Cardiac muscle cell (in vitro differentiated cells and primary cell): ENCODE measurements at places on chromosomes 12 and 14. TPM values are rescaled to one million over a fixed set of nuclear protein-coding genes. Genes with fewer than 3 reads are reported as not detected.

AKAP3 gene
- total RNA-seq = 13.2 and 20.8 TPM in 2 replicates

FIGNL2 gene
- total RNA-seq = 10.5 and 14.1 TPM in 2 replicates

- peaks cover 8% of the 10 kb centered on the region for H3K36me3 ChIP-seq
- H3K4me3 ChIP-seq = peak overlapping the region; percentile 98
- H3K4me1 ChIP-seq = peaks cover 35% of the 10 kb centered on the region
- no peak for DNase-seq
Observed at GRCh38 chr14:49892301-49892635, 614 bp upstream of the ARF6 start.

BDKRB2 gene
- 0.45 and 0.49 TPM in 2 replicates for total RNA-seq

- H3K4me1 ChIP-seq = no peaks in the 10 kb centered on the region
- no peak overlapping the region for H3K27ac ChIP-seq
- peaks cover 3% of the 10 kb centered on the region for H3K27me3 ChIP-seq
- no peaks in the 10 kb centered on the region for H3K36me3 ChIP-seq
- H3K4me3 ChIP-seq = no peak overlapping the region
- DNase-seq = no peak
Observed at GRCh38 chr12:3728686-3729085, 24.2 kb downstream of the CRACR2A start.

DNA sequence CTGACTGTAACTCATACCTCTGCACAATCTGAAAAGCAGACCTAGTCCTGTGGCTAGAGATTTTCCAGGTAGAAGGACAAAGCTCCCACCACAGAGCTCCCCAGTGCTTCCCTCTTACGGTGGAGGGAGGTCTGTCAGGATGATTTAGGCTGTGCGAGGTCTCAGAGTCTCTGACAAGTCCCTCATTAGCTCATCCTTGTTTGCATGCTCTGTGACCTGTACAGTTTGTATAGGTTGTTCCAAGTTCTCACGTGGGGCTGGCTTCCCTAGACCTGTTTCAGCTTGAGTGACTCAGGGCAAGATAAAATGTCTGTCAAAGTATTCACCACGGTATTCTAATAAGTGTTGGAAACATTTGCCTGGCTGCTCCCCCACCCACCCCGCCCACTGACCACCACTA lies 34.8 kb downstream of the ASCL1 start:
- no peak overlapping the region for H3K4me3 ChIP-seq
- H3K4me1 ChIP-seq = no peaks in the 10 kb centered on the region
- no peak overlapping the region for H3K27ac ChIP-seq
- H3K27me3 ChIP-seq = peaks cover 4% of the 10 kb centered on the region
- no peak for DNase-seq

SERPINA1 gene
- 0.69 TPM in 1 of 2 replicates, not detected in the other for total RNA-seq

- no peak for DNase-seq
- H3K36me3 ChIP-seq = no peaks in the 10 kb centered on the region
- no peak overlapping the region for H3K4me3 ChIP-seq
- no peaks in the 10 kb centered on the region for H3K4me1 ChIP-seq
- no peak overlapping the region for H3K27ac ChIP-seq
Observed at GRCh38 chr12:78121969-78122610, 291.4 kb downstream of the NAV3 start.

GRCh38 chr12:95790033-95790916 lies at the start of gene NTN4:
Gene NTN4 (minus strand): TSS chr12:95790764. CDS start chr12:95790309, 455 bp downstream.
- H3K27ac ChIP-seq = no peak within 1 kb of the TSS
- H3K27me3 ChIP-seq = peaks cover 98% of the 10 kb centered on the region
- H3K36me3 ChIP-seq = no peaks in the 10 kb centered on the region

- peaks cover 100% of the 10 kb centered on the region for H3K27me3 ChIP-seq
- H3K36me3 ChIP-seq = no peaks in the 10 kb centered on the region
- H3K27ac ChIP-seq = no peak overlapping the region
Observed at GRCh38 chr14:60506985-60507829, 1.7 kb upstream of the SIX6 start.

DNA sequence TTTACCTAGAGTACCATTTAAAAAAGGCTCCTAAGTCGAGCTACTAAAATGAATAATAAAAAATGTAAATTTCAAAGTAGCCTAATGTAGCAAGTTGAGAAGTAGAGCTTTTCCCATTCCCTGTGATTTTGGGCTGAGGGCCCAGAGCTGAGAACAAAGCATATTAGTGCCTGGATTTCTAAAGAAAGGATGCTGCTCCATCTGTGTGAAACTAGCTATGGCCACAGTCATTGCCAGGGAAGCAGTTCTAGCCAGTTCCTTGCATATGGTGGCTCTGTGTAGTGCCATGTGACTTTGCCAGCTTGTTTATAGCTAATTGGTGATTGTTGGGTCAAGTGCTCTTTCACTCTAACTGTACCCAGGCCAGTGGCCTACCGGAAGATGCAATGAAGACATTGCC lies 20.4 kb upstream of the FBXO33 start:
- no peaks in the 10 kb centered on the region for H3K27me3 ChIP-seq
- H3K36me3 ChIP-seq = no peaks in the 10 kb centered on the region
- H3K27ac ChIP-seq = no peak overlapping the region
- peaks cover 37% of the 10 kb centered on the region for H3K4me1 ChIP-seq

GRCh38 chr14:55869397-55870049 lies 248.7 kb upstream of the PELI2 start:
- no peak overlapping the region for H3K4me3 ChIP-seq
- no peak overlapping the region for H3K27ac ChIP-seq
- no peaks in the 10 kb centered on the region for H3K36me3 ChIP-seq
- no peaks in the 10 kb centered on the region for H3K27me3 ChIP-seq

DLK1 gene
- 24.0 and 28.8 TPM in 2 replicates for total RNA-seq

PMEL gene
- 9.0 and 11.3 TPM in 2 replicates for total RNA-seq

- no peak overlapping the region for H3K4me3 ChIP-seq
- DNase-seq = no peak
- H3K4me1 ChIP-seq = no peaks in the 10 kb centered on the region
- H3K36me3 ChIP-seq = no peaks in the 10 kb centered on the region
- H3K27ac ChIP-seq = no peak overlapping the region
Observed at GRCh38 chr14:104132981-104133380, 5.4 kb upstream of the KIF26A start.

DNA sequence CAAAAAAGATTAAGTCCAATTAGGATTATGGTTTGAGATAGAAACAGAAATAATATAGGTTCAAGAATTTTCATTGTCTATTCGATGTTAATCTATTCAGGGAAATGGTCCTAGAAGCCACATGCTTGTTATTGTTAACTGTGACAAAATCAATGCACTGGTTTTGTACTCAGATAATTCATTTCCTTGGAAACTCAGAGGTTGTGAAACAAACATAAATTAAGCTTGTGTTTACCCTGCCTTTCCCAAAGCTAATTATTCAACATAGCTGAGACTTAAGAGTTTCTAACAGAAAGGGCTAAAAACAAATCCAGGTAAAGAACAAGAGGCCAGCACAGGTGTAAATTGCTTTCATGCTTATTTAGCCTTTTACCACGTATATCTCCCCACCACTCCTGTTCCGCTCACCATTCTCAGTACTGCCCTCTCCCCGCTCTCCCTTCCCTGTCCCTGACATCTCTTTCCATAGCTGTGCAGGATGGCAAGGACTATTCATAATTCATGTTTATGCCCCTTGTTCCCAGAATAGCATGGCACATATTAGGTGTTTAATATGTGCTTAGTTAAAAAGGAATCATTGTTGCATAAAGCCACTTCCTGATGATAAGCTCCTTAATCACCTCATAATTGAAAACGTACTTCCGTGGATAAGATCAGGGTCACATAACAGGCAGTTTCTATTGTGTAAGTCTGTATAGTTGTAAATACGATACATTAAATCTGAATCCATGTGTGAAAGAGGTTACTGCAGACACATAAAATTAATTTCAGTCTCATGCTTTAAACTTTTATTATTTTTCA lies 131.8 kb upstream of the USP15 start:
- no peak for DNase-seq
- H3K27me3 ChIP-seq = no peaks in the 10 kb centered on the region
- H3K27ac ChIP-seq = no peak overlapping the region

DNA sequence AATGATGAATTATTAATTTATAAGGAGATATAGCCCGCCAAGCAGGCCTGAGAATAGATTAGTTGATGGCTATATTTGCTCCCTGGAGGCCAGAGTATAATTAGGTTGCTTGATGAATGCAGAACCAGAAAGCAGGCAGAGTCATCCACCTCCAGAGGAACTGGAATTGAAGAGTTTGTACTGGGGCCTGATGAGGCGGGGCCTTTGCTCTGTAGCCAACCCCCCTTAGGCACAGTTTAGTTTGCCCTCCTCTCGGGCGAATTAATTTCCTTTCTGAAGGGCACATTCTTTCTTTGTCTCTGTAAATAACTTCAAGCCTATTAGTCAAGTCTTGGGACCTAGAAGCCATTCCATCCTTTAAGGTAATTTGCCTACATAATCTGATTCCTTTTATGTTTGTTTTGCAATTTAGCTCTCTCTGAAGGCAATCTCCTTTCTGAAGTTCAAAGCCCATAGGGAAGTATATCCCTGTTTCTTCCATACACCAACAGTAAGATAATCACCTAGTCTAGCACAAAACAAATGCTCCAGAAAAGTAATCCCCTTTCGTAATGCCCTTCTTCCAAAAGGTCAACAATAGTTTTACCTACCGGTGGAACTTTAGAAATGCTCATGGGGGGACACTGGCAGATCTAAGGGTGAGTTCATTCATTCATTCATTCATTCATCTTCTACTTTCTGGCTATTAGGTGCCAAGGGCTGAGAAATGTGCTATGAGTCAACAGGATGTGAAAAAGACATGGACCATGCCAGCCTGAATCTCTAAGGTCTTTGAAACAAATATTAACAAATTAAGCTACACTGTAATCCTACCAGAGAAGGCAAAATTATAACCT lies 84.8 kb upstream of the NUDT4 start:
- no peaks in the 10 kb centered on the region for H3K27me3 ChIP-seq
- no peak overlapping the region for H3K4me3 ChIP-seq
- H3K36me3 ChIP-seq = no peaks in the 10 kb centered on the region
- no peak for DNase-seq
